Activated gamma-delta T cell treated with anti-CD3 and anti-CD28 coated beads, Interleukin-2, amount 50 U/mL, for 16 hours (primary cell): ENCODE measurements at places on chromosomes 1 and 21.

DNA sequence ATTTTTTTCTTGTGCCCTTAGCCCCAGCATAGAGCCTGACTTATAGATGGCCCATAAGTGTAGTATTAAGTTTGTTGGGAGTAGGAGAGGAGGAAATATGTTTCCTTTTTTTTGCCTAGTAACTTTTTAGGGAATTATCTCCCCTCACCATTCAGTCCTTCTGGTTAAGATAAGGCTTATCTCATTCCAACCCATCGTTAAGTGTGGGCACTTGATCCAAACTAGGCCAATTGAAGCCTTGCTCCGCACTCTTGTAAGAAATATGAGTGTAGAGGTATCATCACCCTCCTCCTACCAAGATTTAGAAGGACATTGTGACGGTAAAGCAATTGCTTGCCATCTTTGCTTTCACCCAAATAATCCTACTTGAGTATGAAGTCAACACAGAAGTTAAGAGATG lies 8.8 kb upstream of the FGGY start:
- no peak for DNase-seq

DNA sequence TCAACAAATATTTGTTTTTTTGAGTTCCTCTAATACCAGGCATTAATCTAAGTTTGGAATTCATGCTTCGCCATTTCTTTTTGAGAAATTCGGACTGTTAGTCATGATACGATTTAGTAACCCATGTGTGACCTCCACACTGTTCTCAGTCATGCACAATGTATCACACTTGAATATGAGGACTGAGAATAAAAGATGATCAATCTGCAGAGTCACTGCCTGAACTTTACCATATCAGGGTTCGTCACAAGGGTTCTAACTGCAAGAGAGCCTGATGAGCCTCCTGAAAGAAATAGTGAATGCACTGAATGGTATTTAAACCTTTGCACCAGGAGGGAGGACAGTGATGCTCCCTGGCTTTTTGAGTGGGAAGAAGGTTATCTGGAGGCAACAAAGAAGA lies 10.9 kb upstream of the FASLG start:
- no peak for DNase-seq

DNA sequence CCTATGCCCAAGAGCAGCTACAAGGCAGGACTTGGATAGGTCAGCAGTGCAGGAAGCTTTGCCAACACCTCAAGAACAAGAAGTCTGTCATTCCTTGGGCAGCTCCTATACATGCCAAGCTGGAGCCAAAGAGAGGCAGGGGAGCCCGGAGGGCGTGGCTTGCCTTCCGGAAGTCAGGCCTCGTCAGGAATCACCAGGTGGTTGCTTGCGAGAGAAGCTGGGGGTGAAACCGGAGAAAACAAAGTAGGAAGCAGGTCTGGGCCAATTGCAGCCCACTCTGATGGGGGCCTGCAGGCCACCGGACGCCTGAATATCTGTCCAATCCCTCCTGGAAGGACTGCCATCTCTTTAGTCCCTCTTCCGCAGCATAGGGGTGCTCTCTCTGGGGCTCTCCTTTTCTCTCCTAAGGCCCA lies 794 bp upstream of the FAM76A start:
- no peak for DNase-seq

- DNase-seq: no peak
Observed at GRCh38 chr1:155136748-155137147, 1.1 kb downstream of the SLC50A1 start.

GRCh38 chr1:8373581-8374241 lies 55.8 kb downstream of the SLC45A1 start:
- DNase-seq: no peak

GRCh38 chr1:43621861-43622260 lies 28.1 kb upstream of the KDM4A start:
- DNase-seq: no peak

- DNase-seq: no peak
Observed at GRCh38 chr1:182725259-182726255, 41.2 kb upstream of the RGS8 start.

- no peak for DNase-seq
Observed at GRCh38 chr1:114154963-114155322, 1.3 kb upstream of the SYT6 start.

- no peak for DNase-seq
Observed at GRCh38 chr1:2354511-2355372, 36.6 kb downstream of the MORN1 start.

GRCh38 chr1:4851385-4852065 lies 197.1 kb downstream of the AJAP1 start:
- no peak for DNase-seq

DNA sequence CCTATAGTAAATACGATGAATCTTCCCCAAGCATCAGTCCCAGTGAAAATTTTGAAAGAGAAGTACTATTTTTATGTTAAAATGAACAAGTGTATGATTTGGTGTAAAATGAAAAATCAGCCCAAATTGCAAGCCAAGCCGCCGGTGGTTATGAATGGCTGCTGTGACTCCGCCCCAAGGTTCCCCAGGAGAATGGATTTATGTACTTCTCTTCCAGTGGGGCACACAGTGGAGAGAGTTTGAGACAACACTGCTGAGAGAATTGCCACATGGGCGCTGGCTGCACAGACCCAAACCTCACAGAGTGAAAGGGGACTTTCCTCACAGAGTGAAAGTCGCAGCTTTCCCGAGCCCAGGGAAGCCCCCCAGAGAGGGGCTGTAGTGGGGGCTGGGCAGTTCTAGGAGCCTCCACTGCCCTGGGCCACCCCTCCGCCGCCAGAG lies 24.0 kb downstream of the CDK18 start:
- no peak for DNase-seq

DNA sequence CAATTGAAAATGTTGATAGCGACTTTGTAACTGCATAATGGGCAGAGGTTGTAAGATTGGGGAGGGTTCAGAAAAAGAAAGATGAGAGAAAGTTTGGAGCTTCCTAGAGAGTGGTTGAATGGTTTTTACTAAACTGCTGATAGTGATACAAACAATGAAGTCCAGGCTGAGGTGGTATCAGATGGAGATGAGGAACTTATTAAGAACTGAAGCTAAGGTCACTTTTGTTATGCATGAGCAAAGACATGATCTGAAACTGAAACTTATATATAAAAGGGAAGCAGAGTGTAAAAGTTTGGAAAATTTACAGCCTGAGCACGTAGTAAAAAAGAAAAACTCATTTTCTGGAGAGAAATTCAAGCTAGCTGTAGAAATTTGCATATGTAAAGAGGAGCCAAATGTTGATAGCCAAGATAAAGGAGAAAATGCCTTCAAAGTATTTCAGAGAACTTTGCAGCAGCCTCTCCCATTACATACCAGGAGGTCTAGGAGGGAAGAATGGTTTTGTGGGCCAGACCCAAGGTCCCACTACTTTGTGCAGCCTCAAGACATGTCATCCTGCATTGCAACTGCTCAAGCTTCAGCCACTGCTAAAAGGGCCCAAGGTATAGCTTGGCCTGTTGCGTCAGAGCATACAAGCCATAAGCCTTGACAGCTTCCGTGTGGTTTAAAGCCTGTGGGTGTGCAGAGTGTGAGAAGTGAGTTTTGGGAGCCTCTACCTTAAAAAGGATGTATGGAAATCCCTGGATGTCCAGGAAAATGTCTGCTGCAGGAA lies 843.9 kb downstream of the AMY1C start:
- DNase-seq: no peak

DNA sequence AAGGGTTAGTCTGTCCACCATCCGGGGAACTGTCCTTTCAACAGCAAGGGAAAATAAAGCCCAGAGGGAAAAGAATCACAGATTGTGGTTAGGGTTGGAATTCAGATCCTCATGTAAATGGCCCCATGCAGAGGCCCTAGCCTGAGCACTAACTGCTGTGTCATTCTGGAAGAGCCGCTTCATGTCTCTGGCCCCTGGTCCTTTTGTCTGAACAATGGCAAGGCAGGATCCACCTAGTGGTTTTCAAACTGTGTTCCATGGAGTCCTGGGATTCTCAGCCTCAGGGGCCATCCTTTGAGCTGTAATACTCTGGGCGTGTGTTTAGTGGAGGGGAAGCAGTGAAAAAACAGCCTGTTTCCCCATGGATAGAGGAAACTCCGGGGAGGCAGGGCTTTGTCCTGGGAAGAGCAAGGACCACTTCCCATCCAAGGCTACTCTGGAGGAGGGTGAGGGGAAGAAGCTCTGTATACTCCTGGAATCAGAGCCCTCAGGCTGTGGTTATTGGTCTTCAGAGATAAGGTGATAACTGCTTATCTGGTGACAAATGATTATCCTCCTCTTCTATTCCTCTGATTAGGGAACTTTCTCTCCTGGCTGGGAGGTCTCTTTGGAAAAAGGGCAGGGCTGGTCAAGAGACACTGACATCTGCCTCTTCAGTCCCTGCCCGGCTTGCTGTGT lies 19.2 kb downstream of the PAX7 start:
- DNase-seq: no peak

GRCh38 chr1:71153826-71154225 lies 73.0 kb upstream of the ZRANB2 start:
- no peak for DNase-seq

DNA sequence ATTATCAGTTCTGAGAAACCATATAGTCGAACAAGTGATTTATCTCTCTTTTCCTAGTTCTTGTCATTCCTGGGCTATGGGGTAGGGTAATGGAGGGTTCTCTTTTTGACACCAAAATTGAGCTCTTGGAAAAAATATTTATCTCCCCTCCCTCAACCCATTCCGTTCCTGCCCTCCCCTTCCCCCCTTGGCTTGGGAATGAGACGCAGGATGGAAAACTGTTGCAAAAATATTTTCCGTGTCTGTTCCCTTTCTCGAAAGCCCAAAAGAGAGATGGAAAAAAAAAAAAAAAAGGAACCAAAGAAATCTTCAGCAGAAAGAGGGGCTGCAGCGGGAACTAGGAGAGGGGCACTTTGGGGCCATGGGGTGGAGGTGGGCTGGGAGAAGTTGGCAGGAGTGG lies 766 bp downstream of the ATP2B4 start:
- DNase-seq: no peak

DNA sequence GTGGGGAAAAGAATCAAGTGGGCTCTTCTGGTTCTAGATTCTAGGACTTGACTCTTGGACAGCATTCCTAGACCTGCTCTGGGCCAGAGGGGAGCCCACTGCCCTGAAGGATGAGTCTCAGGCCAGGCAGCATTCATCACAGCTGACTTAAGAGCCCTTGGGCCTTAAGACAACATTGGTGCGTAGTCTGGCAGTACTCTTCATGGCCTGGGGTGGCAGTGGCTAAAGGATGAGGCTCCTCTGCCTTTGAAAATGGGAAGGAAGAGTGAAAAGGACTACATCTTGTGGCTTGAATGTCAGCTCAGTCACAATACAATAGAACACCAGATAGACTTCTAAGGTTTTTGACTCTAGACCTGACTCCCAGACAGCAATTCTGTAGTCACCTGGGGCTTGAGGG lies 1415.1 kb upstream of the PRMT6 start:
- DNase-seq: no peak

DNA sequence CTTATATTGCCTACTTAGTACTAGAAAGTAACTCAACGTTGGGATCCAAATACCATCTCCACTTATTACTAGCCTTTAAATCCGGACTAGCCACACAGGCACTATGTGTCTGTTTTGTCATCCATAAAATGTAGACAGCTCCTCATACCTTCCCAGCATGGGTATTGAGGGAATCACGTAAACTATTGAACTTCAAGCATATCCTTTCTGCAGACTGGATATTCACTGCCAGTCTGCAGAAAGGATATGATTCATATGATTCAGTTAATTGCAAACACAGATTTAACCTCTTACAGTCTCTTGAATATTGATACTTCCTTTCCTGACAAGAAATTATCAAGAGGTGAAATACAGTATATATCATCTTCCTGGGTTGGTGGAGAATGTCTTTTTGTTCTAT lies 186.0 kb downstream of the LEPR start:
- DNase-seq: no peak

DNA sequence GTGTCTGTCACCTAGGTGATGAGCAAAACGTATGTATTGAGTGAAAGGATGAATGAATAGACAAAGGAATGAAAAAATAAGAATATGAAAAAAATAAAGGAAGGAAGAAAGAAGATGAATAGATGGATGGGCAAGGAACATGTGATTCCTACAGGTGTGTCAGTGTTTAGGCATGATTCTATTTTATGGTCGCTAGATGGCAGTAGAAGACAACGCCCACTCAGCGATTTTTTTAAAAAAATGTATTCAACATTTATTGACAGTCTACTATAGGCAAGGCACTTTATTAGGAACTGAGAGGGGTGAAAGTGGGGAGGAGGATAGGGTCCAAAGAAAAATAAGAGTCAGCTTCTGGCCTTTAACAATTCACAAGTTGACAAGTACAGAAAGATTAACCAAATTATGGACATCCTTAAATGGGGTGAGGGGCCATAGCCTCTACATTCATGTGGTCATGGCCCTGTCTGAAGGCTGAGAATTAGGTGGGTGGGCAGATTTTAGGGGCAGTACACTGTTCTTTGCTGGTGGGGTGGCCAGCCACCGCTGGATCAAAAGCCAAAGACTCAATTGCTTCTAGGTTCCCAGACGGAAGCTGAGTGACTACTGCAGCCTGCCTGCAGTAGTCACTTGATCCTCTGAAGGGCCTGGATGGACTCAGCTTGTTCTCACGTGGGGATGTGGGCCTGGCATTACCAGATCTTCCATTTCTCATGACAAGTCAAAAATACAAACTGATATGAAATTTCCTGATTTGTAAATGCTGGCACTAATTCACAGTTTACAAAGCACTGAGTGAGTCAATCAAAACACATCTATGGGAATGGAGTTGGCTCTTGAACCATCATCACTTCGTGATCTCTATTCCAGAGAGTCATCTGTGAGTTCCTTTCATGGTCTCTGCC lies 83.9 kb downstream of the FASLG start:
- DNase-seq: no peak

- DNase-seq: no peak
Observed at GRCh38 chr1:47853059-47853458, 144.1 kb downstream of the TRABD2B start.

DNA sequence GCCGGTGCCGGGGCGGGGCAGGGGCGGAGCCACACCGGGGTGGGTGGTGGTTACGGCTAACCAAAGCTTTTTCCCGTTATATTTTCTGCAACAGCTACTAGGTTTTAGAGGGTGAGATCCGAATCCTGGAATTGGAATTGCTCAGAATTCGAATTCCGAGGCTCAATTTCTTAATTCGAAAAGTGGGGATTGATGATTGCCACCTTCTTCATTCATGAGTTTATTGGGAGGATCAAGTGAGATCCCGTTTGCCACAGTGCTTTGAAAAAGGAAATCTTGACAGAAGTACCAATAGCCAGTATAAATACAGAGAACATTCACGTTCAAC lies 207 bp upstream of the SVBP start:
- DNase-seq: no peak

DNA sequence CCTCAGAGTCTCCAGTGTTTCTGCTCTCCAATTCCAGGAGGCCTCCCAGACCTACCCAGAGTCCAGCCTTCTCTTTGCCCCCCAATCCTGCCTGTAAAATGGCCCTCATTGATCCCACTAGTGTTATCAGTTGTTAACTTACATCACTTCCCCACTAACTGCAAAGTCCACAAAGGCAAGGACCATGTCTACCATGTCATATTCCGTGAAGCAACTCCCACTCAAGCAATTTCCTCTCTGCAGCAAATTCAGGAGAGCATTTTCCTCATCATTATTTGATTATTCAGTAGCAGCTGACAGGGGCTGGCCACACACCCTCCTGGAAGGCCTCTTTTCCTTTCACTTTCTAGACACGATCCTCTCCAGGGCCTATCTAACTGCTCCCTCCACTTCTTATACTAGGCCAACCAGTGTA lies 153.5 kb downstream of the RERE start:
- no peak for DNase-seq
